ENCODE measurements at places on chromosomes 6 and 20.

DNA sequence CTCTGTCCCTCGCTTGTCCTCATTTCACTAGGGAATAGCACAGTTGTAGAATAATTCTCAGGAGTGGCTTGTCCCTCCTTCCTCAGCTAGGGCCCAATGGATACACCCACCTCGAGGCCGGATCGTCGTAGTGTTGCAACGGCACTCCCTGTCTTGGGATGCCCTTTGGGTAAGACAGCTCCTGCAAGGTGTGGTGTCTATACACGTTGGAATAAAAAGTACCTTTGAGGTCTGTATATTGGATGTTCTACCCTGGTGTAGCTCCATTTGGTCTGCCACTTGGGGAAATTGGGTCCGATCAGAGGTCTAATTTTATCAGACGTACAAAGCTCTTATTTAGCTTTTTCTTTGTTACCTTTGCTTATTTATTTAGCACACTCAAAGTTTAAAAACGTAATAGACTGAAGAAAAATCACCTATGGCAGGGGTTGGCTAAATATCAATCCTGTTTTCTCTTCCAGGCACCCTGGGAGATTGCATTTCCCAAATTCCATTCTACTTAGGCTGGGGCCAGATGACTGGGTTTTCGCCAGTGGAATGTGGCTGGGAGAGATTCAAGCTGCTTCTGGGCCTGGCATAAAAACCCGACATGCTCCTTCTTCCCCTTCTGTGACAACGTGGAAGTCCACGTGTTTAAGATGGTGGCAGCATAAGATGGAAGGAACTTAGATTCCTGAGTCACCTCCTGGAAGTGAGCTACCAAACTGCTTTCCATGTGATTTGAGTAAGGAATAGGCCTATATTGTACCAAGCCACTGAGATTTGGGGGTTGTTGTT, 82.3 kb upstream of the CD83 start:
- no peak for DNase-seq

- no peak for DNase-seq
These were observed 41.5 kb downstream of the SH3BGRL2 start for GRCh38 chr6:79672631-79673111.

DNA sequence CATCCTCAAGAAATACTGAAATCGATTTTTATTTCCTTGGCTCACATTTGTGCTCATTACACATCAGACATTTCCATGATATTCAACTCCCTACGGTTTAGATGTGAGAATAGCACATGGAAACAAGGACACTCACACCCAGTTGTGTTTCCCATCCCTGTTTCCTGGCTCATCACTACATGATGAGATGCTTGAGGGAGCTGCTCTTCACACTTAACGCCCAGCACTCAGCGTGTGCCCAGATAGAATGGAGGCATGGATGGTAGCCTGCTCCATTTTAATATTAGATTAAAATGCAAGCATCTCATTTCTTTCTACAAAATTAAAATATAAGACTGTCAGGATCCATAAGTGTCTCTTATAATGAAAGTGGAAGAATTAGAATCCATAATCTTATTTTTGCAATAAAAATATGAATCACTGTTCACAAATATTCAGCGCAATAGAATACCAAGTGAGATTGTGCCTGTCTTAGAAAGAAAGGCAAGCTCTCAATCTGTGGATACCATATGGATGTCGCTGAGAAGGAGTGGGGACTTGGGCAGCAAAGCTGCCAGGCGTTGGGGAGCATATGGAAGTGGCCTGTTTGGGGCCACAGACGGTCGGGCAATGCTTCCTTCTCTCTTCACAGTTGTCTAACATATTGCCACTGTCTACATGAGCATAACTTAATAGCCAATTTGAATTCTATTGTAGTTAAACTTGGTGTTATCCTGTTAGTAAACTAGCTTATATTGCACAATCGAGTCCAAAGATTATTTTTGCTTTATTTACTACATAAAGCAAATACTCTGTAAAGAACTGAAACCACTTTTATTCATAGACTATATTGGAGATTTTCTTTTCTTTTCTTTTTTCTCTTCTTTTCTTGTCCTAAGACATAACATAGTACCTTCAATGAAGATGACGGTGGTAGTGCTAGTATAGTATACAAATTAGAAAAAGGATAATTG, 206.8 kb upstream of the QKI start:
- no peak for DNase-seq

GRCh38 chr6:4611429-4612129, 164.6 kb upstream of the CDYL start:
- no peak for DNase-seq

GRCh38 chr20:63071541-63072181, 64.9 kb upstream of the BHLHE23 start:
- peak; percentile 51 for DNase-seq

GRCh38 chr6:30626484-30627366, at the start of gene ATAT1:
TSS of gene ATAT1 (plus strand) at chr6:30626874.
- DNase-seq, result peak; percentile 82

DNA sequence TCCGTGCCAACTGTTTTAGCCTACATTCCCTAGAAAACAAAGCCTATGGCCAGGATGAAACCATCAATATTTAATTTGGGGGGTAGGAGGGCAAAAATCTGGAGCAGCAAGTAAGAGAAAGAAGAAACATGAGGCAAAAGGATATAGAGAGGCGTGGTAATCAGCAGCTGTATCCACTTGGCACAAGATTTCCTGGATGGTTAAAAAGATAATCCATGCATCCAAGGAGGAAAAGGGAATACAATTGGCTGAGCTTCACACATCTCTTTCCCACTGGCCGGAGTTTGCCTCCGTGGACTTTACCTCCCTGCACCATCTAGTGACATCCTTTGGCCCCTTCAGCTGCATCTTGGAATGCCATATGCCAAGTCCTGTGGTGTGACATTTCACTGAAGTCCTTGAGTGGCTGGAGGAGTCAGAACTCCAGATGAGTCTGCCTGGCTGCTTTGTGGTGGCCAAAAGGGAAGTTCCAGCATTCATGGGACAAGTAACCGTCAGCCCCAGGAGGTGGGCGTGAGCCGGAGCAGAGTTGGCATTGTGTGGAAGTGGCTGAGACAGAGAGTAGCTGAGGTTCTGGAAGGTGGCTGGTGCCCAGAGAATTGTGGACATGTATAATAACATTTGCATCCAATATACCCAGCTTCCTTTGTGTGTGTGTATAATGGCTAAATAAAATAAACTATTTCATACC, 13.7 kb upstream of the TMX4 start:
- DNase-seq, result no peak

GRCh38 chr6:123966618-123967017, 163.0 kb downstream of the NKAIN2 start:
- DNase-seq, result no peak

- DNase-seq, result peak; percentile 81
These were observed 29.1 kb upstream of the SERPINB9 start for GRCh38 chr6:2931970-2932748.

- DNase-seq, result no peak
These were observed 1323.1 kb upstream of the CITED2 start for GRCh38 chr6:140697585-140697984.

DNA sequence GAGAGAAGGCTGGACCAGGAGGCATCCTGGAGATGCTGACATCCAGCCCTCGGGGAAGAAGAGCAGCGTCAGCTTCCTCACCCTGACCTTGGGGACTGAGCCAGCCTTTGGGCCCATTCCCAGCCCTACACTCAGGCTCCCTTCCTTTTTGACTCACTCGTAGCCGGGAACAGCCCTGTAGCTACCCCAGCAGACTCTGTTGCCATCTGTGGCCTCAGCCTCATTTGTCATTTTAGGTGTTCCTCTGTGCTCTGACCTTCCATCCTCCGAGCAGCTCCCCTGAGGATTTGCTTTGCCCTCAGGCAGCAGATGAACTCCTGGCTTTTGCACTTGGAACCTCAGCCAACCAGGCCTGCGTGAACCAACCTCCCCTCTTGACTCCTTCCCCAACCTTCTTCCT, 67.5 kb downstream of the ELOVL2 start:
- no peak for DNase-seq

DNA sequence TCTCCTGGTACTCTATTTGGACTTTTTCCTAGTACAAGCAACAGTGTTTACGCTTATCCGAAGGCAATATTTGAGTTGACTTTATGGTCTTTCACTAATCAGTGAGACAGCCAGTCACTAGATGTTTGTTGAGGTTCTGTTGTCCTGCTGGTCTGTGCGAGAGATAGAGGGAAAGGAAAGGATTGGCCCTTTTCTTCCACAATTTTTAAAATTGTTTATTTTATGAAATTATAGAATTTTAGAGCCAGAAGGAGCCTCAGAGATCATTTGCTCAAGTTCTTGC, 44.4 kb downstream of the MAP3K4 start:
- DNase-seq, result no peak

DNA sequence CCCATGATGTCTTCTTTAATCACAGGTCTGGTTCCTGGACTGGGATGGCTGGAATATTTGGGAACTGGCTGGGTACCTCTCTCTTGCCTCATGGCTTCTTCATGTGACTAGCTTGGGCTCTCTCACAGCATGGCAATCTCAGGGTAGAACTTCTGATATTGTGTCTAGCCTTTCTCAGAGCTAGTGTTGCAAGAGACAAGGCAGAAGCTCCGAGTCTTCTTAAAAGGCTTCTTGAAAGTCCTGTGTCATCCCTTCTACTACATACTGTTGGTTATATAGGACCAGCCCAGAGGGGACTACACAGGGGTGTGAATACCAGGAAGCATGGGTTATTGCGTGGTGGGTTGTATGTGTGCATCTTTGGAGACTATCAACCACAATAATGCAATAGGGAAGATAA, 23.3 kb downstream of the BCAS1 start:
- DNase-seq, result no peak

DNA sequence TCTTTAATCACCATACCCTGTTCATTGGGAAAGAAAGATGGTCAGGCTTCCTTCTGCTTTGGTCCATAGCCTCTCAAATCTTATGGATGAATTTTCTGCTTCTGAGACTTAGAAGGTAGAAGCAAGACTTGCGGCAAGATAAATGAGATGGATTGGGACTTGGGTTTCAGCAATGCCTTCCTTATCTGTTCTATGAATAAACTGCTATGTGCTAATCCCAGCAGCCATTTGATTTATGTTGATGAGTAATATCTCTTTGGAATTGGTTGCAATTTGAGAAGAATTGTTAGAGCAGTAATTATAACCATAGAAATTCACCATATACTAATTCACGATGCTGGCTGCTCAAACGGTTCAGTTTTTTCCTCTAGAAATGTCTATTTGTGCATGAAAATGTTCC, 48.3 kb downstream of the TXLNB start:
- no peak for DNase-seq

- DNase-seq, result no peak
These were observed 1.3 kb downstream of the DUSP15 start for GRCh38 chr20:31868853-31869672.

DNA sequence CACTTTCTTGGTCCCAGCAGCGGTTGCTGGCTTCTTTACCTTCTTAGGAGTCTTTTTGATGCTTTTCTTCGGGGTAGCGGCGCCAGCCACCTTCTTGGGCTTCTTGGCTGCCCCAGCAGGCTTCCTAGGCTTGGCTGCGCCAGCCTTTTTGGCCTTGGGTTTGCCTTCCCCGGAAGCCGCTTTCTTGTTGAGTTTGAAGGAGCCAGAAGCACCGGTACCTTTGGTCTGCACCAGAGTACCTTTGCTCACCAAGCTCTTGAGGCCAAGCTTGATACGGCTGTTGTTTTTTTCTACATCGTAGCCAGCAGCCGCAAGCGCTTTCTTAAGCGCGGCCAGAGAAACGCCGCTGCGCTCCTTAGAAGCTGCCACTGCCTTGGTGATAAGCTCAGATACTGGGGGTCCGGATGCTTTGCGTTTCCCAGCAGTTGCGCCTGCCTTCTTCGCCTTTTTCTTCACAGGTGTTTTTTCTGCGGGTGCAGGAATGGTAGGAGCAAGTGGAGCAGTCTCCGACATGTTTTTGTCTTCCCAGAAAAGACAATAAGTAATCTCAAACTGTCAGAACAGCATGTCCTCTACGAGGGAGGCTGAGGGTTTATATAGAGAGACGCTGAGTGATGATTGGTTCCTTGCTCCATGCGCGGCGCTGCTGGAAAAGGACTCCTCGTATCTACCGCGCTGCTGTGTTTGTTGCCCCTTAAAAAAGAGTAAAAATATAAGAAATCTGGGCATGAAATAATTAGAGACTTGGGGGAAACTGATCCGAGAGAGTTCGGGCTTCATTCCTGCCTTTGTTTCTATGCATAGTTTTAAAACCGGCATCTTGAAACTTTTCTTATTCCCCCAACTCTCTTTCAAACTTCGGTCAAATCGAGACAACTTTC, 130.3 kb upstream of the BTN3A2 start:
- DNase-seq, result no peak

GRCh38 chr20:46308258-46309157, at the start of gene CDH22:
TSS of gene CDH22 (minus strand) at chr20:46308498. CDS start at chr20:46251294, 57,204 bp downstream.
- DNase-seq, result peak; percentile 75

DNA sequence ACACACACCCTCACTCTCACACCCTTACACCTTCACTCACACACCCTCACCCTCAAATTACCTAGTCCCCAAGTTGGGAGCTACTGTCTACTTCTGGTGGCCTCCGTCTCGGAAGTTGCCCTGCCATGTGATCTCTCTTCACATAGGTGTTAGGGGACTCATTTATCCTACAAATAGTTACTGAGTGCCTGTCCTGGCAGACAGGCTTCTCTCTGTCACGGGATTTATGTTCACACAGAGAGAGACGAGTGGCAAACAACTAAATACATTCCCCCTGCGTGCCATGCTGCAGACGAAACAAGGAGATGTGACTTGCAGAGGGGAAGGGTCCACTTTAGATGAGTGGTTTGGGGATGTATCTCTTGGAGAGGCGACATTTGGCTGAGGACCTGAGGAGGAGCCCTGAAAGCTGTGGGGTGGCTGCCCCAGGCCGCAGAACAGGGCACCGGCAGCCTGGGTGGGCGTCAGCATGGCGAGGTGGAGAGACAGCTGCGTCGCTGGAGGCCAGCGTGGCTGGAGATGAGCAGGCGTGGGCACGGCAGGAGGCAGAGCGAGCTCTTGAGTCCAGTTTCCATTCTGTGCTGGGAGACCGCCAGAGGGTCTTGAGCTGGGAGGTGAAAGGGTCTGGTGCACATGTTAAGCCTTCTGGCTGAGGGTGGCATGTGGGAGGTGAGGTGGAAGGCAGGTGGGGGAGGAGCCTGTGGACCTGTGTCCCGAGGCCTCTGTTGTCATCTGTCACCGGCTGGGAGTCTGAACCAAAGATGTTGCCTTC, 17.2 kb downstream of the DYNLT1 start:
- DNase-seq, result no peak

DNA sequence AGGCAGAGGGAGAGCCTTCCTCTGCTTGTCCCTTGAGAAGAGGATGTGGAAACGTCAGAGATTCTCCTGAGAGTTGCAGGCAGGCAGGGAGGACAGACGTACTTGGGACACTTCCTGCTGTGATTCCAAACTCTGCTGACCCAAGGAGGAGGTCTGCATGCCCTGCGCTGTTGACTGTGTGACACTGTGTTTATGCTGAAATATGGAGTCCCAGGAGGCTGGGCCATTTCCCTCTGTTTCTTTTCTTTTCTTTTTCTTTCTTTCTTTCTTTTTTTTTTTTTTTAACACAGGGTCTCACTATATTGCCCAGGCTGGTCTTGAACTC, 63.5 kb upstream of the BHLHE23 start:
- no peak for DNase-seq

- DNase-seq, result no peak
These were observed 23.7 kb upstream of the PDE10A start for GRCh38 chr6:165686596-165687365.

- no peak for DNase-seq
These were observed 133.7 kb downstream of the LY86 start for GRCh38 chr6:6722195-6722594.
